ENCODE measurements at places on chromosomes 2 and 18.

GRCh38 chr2:74181739-74182138 lies 3.1 kb upstream of the MOB1A start:
- peak; percentile 21 for DNase-seq

DNA sequence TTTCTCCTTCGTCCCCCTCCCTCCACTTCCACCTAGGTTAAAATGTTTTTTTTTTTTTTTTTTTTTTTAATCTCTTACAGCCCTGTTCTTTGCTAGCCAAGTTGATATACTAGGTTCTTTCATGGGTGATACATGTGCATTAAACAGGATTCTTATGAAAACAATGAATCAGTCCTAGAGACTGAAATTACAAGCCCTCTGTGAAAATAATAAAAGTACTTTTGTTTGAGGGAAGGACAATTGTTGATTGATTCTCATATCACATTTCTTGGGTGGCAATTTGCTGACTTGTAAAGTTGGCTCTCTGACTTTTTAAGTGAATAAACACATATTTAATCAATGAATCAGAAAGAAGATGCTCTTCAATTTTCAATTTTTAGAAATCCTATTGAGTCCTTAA lies 639.9 kb downstream of the LRP1B start:
- DNase-seq: no peak

GRCh38 chr2:157190151-157190550 lies 67.4 kb upstream of the GALNT5 start:
- DNase-seq: no peak

- no peak for DNase-seq
Measured at GRCh38 chr2:30325600-30326328, 94.4 kb downstream of the LBH start.

Measured in CD4-positive, alpha-beta T cell treated with Interleukin-4 for 1 hour (primary cell).